ENCODE measurements at places on chromosomes 5 and 9. TPM values are rescaled to one million over a fixed set of nuclear protein-coding genes. Genes with fewer than 3 reads are reported as not detected.

SPINK13 gene
- total RNA-seq, result not detected

TMED7 gene
- total RNA-seq, result 104 TPM

LEAP2 gene
- total RNA-seq, result under 0.01 TPM

MARCOL gene
- total RNA-seq, result not detected

SLC36A2 gene
- total RNA-seq, result not detected

TRIM36 gene
- 0.49 TPM for total RNA-seq

CCNO gene
- 0.16 TPM for total RNA-seq

FGF18 gene
- 0.06 TPM for total RNA-seq

LCN15 gene
- not detected for total RNA-seq

EMB gene
- 0.25 TPM for total RNA-seq

LCN1 gene
- not detected for total RNA-seq

PCDHA2 gene
- total RNA-seq, result 0.06 TPM

HRH2 gene
- not detected for total RNA-seq

RASGRF2 gene
- 39.3 TPM for total RNA-seq

DMRTA1 gene
- total RNA-seq, result 0.25 TPM

ABO gene
- 0.16 TPM for total RNA-seq

SEMA4D gene
- total RNA-seq, result 8.4 TPM

REEP2 gene
- 0.65 TPM for total RNA-seq

PCA3 gene
- under 0.01 TPM for total RNA-seq
